ENCODE measurements at places on chromosomes 11 and 22.

DNA sequence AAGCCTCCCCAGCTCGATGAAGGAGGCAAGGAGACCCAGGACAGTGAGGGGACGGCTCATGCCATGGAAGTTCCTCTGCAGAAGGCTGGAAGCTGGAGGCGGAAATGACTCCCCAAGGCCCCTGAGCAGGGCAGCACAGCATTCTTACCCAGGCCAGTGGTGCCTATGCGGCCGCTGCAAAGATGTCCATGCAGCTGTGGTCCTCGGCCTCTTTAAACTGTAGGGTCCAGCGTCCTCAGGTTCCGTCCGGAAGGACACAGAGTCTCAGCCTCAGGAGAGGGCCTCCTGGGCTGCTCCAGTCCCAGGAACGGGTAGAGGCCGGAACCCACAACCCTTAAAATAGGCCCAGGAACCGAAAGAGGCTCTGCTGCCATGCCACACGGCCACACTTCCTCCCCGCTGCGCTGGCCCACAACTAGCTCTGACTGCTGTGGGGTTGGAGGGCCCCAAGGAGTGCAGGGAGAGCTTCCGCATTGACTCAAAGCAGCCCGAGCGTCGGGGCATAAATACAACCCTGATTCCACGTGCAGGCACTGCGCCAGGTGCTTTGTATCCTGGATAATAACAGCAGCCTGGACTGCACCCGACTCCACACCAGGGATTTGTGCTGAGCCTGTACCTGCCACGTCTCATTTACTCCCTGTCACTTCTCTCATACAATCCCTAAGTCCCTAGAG, 5.5 kb downstream of the KIAA0930 start:
- DNase-seq: peak; percentile 73

GRCh38 chr22:48821727-48822126, 1005.9 kb downstream of the BRD1 start:
- no peak for DNase-seq

DNA sequence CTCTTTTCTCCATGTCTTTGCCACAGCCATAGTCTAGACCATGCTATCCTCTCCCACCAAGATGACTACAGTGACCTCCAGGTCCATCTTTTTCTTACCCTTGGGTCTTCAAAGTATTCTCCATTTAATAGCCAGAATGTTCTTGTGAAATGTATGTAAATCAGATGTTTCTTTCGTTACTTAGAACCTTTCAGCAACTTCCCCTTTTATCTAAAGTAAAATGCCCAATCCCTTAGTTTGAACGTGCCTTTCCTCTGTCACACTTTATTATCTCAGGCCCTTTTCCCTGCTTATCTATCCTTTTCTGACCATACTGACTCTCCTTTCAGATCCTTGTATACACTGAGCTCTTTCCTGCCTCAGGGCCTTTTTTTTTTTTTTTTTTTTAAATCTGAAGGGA, 17.9 kb downstream of the RBM4B start:
- DNase-seq: no peak

DNA sequence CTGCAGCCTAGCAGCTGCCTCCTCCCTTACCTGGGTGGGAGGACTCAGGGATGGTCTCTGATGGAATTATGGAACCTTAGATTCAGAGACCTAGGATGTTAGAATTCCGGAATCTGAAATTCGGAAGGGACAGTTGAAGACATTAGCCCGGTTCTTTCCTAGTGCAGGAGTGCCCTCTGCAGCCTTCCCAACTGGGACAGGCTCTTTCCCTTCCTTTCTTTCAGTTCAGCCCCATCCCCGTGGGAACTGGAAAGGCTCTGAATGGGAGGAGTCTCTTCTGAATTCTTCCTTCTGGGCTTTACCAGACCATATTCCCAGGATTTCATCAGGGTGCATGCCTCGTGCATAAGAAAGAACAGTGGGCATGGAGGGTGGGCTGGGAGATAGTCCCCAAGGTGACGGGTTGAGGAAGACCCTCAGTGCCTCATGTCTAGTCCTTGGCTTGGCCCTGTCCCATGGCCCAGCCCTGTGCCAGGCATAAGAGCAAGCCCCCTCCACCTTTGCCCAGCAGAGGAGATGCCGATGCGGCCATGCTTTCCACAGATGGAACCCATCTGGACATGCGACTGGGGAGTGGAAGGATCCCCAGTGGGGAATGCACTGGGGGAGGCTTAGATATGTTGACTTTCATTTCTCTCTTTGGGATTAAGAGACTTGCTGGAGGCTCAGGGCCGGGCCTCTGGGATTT, 14.4 kb downstream of the DNAJB13 start:
- DNase-seq: no peak

DNA sequence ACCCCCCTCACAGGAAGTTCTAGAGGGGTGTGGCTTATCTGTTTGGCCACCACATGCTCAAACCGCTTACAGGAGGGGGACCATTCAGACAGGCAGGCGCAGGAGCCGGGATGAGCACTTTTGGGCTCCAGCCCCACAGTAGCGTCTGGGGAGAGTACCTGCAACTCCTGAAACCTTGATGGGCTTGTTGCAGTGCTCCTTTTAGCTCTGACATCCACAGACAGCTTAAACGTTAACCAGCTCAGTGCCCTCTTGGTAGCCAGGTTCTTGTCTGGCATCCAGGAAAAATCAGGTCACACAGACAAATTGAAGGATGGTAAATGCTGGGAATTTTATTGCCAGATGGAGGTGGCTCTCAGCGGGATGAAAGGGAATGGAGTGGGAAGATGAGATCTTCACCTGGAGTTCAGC, 326.3 kb downstream of the ETS1 start:
- DNase-seq: no peak

GRCh38 chr11:59944720-59945119, 6.5 kb downstream of the OOSP1 start:
- DNase-seq: no peak

GRCh38 chr22:50009251-50009650, 3.3 kb downstream of the IL17REL start:
- DNase-seq: no peak

DNA sequence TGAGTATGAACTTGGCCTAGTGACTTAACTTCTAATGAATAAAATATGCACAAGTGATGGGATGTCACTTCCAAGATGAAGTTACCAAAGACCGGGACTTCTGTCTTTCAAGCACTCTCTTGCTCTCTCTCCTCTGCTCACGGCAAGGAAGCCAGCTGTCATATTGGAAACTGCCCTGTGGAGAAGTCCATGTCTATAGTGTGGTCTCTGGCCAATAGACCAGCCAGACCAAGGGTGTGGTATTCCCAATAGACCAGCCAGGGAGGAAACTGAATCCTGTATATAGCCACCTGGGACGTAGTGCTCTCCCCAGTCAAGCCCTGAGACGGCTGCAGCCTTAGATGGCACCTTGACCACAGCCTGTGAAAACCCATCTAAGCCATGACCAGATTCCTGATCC, 93.2 kb upstream of the ALX4 start:
- DNase-seq: no peak

DNA sequence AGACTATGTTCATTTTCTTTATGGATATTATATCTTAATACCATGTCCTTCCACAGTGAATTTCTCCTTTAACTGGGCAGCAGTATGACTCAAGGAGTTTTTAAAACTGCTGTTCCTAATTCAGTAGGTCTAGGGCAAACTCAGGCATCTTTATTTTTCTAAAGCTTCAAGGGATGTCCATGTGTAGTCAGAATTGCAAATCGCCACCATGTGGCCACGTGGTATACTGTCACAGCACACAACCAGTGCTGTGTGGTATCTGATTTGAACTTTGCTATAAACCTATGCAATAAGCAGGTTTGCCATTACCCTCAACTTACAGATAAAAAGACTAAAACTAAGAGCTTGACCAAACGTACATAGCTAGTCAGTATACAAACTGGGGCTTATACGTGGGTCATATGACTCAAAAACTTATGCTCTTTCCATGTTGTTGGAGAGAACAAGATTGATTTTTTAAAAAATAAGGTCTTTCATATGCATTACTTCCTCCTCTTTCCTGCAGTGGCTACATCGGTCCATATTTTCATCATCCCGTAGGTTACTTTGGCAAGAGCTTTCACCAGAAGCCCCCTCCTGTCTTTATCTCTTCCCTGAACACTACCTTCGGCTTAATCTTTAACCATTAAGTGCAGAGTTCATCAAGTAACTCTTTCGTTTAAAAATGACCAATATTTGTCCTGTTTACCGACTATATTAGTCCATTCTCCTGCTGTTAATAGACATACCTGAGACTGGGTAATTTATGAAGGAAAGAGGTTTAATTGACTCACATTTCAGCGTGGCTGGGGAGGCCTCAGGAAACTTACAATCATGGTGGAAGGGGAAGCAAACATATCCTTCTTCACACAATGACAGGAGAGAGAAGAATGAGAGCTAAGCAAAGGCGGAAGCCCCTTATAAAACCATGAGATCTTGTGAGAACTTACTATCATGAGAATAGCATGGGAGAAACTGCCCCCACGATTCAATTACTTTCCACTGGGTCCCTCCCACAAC, 8.0 kb upstream of the HTATIP2 start:
- peak; percentile 46 for DNase-seq

DNA sequence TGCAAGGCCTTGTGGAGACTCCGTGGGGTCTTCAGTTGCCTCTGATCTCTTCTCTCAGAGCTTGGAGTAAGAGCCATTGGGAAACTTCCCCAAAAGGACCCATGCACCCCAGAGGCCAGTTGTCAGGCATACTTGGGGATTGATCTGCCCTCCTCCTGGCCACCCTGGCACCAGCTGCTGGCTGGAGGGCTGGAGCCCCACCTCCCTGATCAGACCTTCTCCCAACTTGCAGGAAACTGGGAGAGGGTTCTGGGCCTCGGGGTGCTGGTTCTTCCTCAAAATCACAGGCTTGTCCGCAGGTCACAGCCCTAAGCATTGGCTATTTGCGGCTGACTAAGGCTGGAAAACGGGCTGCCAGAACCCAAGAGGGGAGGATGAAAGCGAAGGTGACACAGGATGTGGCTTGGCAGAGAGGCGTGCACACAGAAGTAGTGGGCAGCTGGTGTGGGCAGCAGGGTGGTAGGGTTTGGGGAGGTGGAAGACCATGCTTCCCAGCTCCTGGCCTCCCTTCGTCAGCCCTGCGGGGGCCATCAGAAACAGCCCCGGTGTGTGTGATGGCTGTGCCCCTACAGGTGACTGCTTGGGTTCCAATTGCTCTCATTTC, 1.3 kb upstream of the DGKZ start:
- no peak for DNase-seq

DNA sequence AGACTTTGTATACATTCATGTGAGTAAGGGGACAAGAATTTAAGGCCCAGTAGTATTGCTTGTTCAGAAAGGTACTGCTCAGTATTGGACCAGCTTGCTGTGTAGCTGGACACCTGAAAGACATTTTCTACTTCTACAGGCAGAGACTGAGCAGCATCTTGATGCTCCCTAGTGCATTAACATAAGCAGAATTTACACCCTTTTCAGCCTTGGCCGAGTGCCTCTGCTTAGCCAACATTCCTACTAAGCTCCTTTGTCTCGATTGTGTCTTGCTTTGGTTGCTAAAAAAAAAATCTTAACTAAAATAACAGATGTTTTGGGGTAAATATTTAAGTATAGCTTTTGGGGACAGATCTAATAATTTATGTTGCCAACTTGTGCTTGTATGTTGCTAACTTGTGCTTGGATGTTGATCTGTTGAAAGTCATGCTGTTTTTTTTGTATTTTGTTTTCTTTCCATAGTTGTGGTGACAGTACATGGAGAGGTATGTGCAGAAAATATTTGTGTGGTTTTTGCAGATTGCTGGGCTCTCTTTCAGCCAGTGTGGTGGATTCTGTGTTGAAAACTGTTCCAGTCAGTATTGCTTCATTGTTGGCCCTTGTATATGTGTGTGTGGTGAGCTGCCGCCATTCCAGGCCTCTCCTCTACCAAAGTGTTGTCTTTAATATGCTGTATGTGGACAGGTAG, 3.7 kb downstream of the PTS start:
- no peak for DNase-seq

DNA sequence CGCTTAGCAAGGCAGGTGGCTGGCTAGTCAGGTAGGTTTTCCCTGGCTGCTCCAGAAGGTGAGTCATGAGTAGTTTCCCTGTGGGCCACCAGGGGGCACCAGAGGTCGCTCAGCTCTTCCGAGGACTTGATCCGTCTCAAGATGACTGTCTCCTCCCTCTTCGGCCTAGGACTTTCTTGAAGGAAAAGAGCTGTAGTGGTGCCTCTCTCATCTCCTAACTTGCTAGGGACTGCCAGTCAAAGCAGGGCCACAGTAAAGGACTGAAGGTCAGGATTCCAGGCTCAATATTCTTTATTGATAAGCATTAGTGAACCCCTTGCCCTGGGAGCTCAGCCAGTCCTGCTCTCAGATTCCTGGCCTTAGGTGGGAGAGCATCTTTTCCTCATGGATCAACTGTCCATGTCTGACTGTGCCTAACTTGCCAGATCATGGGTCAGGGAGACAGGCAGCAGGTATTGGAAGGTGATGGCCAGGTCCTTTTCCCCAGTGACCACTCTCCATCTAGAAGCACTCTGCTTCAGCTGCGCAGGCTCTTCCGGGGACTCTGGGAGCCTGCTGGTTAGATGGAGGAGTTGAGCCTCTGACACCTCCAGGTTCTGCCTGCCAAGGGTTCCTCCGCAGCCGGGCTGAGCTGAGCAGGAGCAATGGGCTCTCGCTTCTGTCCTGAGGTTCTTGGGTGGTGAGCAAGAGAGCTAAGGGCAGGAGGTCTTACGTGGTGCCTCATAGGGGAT, 1.9 kb downstream of the POLD4 start:
- peak; percentile 33 for DNase-seq
